CD4-positive, alpha-beta T cell treated with Interleukin-4 for 1 hour (primary cell): ENCODE measurements at places on chromosomes 11 and 22.

DNA sequence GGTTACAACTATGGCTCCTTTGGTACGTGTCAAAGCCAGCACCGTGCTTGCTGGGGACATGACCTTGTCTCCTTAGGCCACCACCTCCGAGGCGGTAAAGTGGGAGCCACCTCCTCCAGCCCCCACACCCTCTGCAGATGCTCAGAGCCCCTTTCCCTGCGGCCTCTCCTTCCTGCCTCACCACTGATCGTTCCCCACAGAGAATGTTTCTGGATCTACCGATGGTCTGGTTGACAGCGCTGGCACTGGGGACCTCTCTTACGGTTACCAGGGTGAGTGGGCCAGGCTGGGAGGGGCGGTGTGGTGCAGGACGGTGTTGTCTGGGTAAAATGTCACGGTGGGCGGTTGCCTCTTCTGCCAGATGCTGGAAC is 8.9 kb downstream of the SIDT2 start:
- DNase-seq, result no peak

DNA sequence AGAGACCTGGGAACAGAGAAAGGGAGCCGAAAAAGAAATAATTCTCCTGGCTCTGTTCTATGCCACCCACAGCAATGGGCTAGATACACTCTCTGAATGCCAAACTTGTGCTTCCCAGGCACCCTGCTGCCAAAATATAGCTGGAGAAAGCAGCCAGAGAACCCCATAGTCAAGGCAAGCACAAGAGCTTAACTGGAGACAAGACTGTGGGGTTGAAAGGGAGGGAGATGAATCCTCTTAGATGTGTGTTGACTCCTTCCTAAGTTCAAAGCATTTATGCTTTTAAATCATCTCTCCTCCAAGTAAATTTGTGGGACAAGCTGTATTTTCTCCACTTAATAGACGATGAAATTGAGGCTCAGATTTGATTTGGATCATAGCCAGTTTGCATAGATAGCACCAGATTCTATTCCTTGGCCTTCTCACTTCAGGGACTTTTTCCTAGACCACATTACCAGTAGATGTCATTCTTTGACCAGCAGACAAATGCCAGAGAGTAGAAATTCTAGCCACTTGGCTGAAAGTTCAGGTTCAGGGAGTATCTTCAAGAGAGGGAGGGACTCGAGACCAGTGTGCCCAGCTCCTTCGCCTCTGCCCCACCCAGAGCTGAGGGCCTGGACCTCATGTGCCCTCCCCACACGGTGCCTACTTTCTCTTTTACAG is 16.5 kb upstream of the ETS1 start:
- no peak for DNase-seq

DNA sequence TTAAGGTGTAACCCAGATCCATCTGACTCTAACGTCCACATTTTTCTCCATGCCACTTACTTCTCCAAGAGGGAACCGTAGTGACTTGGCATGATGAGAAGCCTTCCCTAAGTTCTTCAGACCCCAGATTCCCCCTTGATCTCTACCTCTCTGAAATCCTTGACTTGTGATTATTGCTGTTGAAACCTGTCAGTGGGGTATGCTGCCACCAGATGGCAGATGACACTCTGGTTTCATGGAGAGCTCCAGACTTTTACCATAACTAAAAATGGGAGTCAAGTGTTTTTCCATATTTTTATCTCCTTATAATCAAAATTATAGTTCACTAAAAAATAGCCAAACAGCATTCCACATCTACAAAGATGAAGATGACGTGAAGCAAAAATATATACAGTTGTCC is 504.2 kb downstream of the SOX6 start:
- no peak for DNase-seq

- no peak for DNase-seq
Observed at GRCh38 chr11:95780544-95780943, 9.0 kb downstream of the FAM76B start.

DNA sequence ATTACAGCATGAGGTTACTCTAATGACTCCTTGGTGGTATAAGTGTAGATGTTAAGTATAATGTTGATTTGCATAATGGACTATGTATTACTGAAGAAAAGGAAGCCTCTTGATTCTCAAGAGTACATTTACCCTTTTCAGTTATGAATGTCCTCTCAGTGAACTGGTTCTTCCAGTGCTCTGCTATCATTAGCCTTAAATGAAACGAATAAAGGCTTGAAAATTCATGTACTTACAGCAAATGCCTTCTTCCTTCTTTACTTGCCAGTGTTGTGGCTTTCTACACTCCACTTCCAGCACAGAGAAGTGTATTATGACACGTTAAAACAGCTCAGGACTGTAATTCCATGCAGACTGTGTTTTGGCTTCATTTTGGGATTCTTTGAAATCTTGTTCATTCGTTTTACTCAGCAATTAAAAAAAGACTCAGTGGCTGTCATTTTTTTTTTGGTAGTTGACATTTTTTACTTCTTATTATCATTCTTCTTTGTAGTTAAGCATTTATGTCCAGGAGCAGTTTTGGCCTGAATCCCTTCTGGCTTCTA is 96.9 kb downstream of the MTMR3 start:
- no peak for DNase-seq

DNA sequence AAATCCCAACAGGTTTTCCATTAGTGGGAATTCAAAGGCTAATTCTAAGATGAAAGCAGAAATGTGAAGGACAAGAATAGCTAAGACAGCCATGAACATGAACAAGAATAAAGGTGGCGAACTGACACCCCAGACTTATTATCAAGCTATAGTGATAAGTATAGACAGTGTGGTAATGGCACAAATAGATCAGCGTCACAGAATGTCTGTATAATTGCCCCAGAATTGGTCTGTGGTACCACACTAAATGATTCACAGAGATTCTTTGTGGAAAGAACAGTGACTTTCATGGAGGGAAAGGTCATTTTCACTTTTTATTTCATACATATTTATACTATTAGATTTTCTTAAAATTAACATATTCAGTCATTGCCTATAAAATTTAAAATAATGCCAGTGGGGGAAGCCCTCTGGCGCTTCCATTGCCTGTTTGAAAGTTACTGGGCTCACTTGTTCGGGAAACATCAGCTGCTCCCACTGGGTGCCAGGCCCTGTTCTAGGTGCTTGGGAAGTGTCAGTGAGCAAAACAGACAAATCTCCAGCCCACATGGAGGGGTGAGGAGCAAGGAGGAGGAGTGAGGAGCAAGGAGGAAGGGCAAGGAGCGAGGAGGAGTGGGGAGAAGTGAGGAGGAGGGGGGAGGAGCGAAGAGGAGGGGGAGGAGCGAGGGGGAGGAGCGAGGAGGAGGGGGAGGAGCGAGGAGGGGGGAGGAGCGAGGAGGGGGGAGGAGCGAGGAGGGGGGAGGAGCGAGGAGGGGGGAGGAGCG is 11.3 kb upstream of the NLRP6 start:
- DNase-seq, result peak; percentile 50

GRCh38 chr11:8593935-8594909 is at the start of gene STK33:
TSS of gene STK33 (minus strand) at chr11:8594228. CDS start at chr11:8474905, 119,323 bp downstream.
- DNase-seq, result peak; percentile 15
